ENCODE measurements at places on chromosomes 7 and 10. TPM values are rescaled to one million over a fixed set of nuclear protein-coding genes. Genes with fewer than 3 reads are reported as not detected.

Gene PDIA4
- total RNA-seq, result 155 TPM

- H3K4me1 ChIP-seq, result no peaks in the 10 kb centered on the region
- no peak overlapping the region for H3K4me3 ChIP-seq
- no peak for DNase-seq
- H3K27ac ChIP-seq, result no peak overlapping the region
- no peaks in the 10 kb centered on the region for H3K36me3 ChIP-seq
- H3K27me3 ChIP-seq, result no peaks in the 10 kb centered on the region
Observed at GRCh38 chr10:42690449-42691360, 52.3 kb upstream of the ZNF33B start.

GRCh38 chr10:52639652-52640051 lies 132.9 kb downstream of the MBL2 start:
- H3K27me3 ChIP-seq, result no peaks in the 10 kb centered on the region
- peaks cover 4% of the 10 kb centered on the region for H3K4me1 ChIP-seq
- no peak overlapping the region for H3K4me3 ChIP-seq

- DNase-seq, result no peak
- H3K4me1 ChIP-seq, result no peaks in the 10 kb centered on the region
- no peaks in the 10 kb centered on the region for H3K36me3 ChIP-seq
- H3K4me3 ChIP-seq, result no peak overlapping the region
Observed at GRCh38 chr10:13993673-13994089, 337.0 kb downstream of the FRMD4A start.

DNA sequence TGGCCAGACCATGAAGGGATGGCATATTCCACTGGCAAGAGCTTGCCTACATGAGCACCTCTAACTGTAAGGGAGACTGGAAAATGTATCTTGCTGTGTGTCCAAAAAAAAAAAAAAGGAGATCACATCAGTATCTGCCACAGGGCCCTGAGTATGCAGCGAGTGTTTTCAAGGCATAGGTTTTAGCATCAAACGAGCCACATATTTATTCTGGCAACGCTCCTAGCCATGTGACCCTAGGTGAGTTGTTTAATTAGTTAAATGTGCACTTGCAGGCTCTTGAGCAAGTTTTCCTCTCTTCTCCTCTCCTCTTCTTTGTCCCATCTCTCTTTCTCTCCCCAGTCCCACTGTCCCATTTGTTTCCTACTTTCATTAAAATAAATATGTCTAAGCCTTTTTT lies 428.7 kb upstream of the AKR1E2 start:
- peaks cover 13% of the 10 kb centered on the region for H3K27me3 ChIP-seq
- no peak for DNase-seq
- no peaks in the 10 kb centered on the region for H3K36me3 ChIP-seq
- no peak overlapping the region for H3K4me3 ChIP-seq
- H3K4me1 ChIP-seq, result no peaks in the 10 kb centered on the region
- no peak overlapping the region for H3K27ac ChIP-seq

DNA sequence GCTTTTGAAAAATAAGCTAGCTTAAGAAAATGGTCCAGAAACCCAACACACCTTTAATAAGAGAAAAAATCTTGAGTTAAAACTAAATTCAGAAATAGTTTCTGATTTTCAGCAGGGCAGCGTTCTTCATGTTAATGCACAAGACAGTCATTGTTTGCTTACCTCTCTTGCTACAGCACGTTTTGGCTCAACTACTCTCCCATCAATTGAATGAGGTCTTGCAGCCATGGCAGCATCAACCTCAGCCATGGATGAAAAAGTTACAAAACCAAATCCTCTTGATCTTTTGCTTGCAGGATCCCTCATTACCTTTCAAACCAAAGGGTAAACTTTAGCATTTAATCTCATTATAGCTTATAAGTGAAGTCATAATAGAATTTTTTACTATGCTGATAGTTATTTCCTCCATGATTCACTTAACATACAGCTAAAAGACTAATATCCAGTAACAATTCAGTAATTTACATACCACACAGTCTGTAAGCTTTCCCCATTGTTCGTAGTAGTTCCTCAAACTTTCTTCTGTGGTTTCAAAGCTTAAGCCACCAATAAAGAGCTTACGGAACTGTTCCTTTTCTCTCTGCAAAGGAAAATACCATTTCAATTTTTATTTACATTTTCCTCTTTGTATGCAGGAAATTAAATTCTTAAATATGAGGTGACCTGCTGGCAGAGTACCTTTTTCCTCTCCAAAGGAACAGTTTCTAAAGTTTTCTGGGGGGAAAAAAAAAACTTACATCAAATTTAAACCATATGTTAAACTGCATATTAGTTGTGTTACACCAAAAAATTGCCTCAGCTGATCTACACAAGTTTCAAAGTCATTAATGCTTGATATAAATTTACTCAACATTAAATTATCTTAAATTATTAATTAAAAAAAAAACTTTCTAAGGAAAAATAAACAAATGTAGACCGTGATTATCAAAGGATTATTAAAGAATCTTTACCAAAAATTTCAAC lies 3.1 kb downstream of the HNRNPA2B1 start:
- H3K4me1 ChIP-seq, result peaks cover 49% of the 10 kb centered on the region
- peaks cover 85% of the 10 kb centered on the region for H3K36me3 ChIP-seq
- DNase-seq, result no peak
- H3K27me3 ChIP-seq, result no peaks in the 10 kb centered on the region
- peak overlapping the region; percentile 100 for H3K27ac ChIP-seq
- H3K4me3 ChIP-seq, result peak overlapping the region; percentile 100

- H3K27ac ChIP-seq, result no peak overlapping the region
- DNase-seq, result no peak
- no peaks in the 10 kb centered on the region for H3K4me1 ChIP-seq
- H3K4me3 ChIP-seq, result no peak overlapping the region
Observed at GRCh38 chr7:83547526-83547925, 101.4 kb downstream of the SEMA3E start.
